ENCODE measurements at places on chromosomes 6 and 20.

DNA sequence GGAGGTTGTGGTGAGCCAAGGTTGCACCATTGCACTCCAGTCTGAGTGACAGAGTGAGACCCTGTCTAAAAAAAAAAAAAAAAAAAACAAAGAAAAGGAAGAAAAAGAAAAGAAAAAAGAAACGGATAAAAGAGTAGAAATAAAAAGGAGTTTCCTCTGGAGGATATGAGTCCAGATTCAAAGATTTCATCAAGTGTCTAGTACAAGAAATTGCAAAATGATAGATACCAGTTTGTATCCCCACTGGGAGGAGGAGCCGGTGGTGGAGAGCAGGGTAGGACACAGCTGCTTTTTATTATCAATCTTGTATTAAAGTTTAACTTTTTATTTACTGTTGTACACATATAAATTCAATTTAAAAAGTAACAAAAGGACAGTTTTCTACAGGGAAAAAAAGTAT is 113.9 kb downstream of the BMP7 start:
- H3K27ac ChIP-seq = no peak overlapping the region
- no peak for DNase-seq
- peaks cover 3% of the 10 kb centered on the region for H3K4me1 ChIP-seq
- H3K36me3 ChIP-seq = no peaks in the 10 kb centered on the region
- no peak overlapping the region for H3K4me3 ChIP-seq
- H3K27me3 ChIP-seq = peaks cover 26% of the 10 kb centered on the region

DNA sequence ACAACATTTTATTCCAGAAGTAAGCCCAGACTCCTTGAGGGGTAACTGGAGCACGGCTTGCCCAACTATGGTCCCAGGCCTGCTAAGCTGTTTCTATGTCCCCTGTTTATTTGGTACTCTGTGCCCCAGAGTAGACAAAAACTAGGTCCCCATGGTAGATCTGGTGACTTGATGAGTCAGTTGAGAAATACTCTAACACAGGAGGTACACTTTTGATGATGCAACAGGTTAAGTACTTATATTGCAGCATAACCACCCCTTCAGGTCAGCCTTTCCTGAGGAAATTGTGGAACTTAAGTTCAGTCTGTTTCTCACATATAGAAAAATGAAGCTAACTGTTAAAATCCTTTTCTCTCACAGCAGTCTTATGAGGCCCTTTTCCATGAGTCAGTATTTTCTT is 19.6 kb downstream of the TTPAL start:
- H3K27ac ChIP-seq = no peak overlapping the region
- DNase-seq = no peak
- no peaks in the 10 kb centered on the region for H3K4me1 ChIP-seq
- no peak overlapping the region for H3K4me3 ChIP-seq
- H3K36me3 ChIP-seq = peaks cover 21% of the 10 kb centered on the region

DNA sequence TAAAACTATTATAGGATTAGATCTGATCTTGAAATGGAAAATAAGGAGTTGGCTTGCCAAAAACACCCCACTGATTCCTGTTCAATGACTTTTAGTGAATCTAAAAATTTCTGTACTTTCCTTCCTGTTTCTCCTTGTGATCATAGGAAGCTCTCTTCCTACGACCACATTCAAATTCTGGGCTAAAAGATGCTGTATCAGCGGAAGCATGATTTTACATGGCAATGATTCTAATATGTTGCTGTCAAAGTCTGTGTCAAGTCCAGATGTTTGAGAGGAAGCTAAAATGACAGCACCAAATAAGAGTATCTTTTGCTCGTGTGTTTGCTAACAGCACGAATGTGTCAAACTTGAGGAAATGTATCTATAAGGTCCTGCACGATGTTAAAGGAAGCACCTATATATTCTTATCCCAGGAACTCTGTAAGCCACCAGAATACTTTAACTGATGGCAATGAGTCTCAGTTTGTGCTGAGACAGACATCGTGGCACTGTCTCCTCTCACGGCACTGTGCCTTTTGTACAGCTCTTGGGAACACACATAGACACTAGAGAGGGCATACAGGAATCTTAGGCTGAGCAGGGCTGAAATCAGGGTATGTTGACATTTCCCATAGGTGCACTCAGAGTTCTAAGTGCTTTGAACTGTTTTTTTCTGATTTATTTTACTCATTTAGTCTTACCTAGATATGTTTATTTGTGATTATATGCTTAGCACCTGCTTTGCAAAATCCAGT is 24.9 kb upstream of the MAP3K4 start:
- H3K27me3 ChIP-seq = no peaks in the 10 kb centered on the region
- no peaks in the 10 kb centered on the region for H3K4me1 ChIP-seq
- DNase-seq = no peak
- H3K36me3 ChIP-seq = no peaks in the 10 kb centered on the region
- H3K4me3 ChIP-seq = no peak overlapping the region
- no peak overlapping the region for H3K27ac ChIP-seq

DNA sequence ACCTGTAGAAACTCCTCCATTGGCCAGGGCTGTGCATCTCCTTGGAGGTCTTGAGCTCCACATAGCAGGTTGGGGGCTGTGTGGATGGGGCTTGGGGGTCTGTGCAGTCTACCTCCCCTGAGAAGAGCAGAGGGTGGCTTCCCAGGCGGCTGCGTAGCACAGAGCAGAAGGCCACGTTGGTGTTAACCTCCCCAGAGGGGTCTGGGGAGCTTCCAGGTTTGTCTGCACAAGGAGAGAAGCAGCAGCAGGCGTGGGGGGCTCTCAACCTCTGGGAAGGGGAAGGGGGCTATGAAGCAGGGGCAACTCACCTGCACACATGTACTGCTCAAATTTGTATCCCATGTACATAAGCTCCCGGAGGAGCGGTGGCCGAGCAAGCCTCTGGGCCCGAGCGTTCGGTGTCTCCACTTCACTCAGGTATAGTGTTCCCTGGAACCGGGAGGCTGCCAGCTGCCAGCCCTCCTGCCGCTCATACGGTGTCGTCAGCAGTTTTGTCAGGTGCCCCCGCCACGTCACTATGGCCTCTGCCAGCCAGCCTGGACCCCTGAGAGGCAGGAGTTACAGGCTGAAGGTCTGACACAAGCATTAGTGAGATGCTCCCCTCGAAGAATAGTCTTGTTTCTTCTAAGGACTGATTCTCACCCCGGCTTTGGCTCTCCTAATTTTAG is 1.2 kb downstream of the DXO start:
- peak overlapping the region; percentile 100 for H3K27ac ChIP-seq
- no peak for DNase-seq
- peak overlapping the region; percentile 95 for H3K4me3 ChIP-seq
- H3K36me3 ChIP-seq = peaks cover 21% of the 10 kb centered on the region
- no peaks in the 10 kb centered on the region for H3K27me3 ChIP-seq

DNA sequence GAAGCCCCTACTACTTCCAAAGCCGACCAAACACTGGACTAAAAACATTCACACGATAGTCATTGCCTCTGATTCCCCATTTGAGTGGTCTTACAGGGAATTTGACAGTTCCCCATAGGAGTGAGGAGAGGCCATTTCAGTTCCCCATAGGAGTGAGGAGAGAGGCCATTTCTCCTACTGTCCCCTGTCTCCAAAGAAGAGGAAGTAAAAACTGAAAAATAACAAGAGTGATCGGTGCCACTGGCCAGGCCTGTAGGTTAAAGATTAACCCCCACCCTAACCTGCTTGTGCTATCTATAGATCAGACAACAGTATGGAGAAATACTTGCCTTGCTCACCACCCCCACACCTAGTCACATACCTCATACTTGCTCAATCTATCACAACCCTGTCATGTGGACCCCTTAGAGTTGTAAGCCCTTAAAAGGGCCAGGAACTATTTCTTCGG is 204.0 kb upstream of the MOCS1 start:
- H3K27me3 ChIP-seq = no peaks in the 10 kb centered on the region
- H3K4me1 ChIP-seq = peaks cover 19% of the 10 kb centered on the region
- no peak for DNase-seq
- H3K4me3 ChIP-seq = peak overlapping the region; percentile 30
- peak overlapping the region; percentile 87 for H3K27ac ChIP-seq

DNA sequence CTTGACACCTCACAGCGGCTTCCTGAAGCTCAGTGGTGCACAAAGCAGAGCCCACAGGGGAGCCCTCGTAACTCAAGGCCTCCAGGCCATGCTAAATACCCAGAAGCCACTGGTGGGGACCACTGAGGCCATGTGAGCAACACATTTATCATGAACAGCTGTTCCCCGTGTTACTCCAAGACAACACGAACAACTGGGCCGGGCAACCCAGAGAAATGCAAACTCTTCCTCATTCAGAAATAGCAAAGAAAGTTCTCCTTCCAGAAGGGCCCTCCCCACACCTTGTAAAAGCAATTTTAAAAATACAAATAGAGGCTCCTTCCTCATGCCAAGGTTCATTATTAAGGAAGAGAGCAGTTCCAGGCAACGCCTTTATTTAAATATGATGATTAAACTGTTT is 36.3 kb upstream of the SLCO4A1 start:
- H3K27ac ChIP-seq = no peak overlapping the region
- peaks cover 27% of the 10 kb centered on the region for H3K27me3 ChIP-seq
- no peak overlapping the region for H3K4me3 ChIP-seq
- no peak for DNase-seq

GRCh38 chr6:34484899-34485298 is 19.0 kb downstream of the PACSIN1 start:
- H3K4me3 ChIP-seq = no peak overlapping the region
- H3K27ac ChIP-seq = no peak overlapping the region
- DNase-seq = no peak
- H3K4me1 ChIP-seq = no peaks in the 10 kb centered on the region
- no peaks in the 10 kb centered on the region for H3K36me3 ChIP-seq

Data from progenitor cell of endocrine pancreas (in vitro differentiated cells).